ENCODE measurements at places on chromosomes 2 and 18.

DNA sequence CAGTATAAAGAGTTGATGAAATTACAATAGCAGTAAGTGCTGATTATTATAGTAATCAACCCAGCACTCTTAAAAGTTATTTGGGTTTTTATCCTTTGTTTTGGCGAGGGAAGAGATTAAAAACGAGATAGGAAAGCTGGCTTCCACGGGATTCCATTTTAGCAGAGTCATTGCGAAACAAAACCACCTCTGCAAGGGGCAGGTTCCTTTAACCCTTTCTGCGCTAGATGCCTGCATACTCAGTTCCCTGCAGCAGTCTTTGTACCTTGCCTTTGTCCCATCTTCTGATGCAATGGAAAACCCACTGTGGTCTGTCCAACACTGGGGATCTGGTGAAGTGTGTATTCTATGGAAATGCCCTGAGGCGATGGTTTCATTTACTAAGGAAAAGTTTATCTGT is 2.7 kb downstream of the YPEL5 start:
- no peak overlapping the region for H3K27ac ChIP-seq
- no peaks in the 10 kb centered on the region for H3K27me3 ChIP-seq
- no peak for DNase-seq
- peaks cover 43% of the 10 kb centered on the region for H3K4me1 ChIP-seq
- H3K4me3 ChIP-seq, result no peak overlapping the region

DNA sequence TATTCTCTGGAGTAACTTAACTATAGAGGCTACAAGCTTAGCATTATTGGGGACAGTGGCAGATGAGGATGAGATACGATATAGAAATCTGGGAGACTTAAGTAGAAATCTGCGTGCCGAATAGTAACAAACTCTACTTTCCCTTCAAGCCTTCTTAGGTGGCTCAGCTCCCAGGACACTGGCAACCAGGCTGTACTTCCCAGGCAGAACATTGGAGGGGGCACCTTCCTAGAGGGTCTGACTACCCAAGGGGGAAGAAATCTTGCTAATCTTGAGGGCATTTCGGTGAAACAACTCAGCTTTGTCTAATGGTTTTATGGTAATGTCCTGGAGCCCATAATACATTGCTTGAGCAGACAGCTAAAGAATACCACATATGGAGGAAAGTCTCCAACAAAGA is 126.2 kb upstream of the DTNA start:
- no peak overlapping the region for H3K4me3 ChIP-seq
- no peak for DNase-seq
- H3K4me1 ChIP-seq, result no peaks in the 10 kb centered on the region
- H3K27ac ChIP-seq, result no peak overlapping the region
- H3K27me3 ChIP-seq, result no peaks in the 10 kb centered on the region

DNA sequence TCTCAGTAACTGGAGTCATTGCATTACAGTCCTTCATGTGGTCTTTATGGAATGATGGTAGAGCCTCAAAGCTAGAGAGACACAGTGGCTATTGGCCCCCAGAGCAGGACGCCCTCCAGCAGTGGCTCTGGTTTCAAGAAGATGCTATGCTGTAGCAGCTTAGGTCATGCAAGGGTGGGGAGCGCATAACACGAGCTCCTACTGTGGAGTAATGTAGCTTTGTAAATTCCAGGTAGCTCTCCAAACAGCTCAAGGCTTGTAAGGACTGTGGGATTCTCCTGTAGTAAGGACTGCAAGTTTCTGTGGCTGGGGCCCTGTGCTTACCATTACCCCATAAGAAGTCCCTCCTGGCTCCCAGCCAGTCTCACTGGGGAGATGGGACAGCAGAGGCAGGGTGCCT is 15.6 kb downstream of the APLF start:
- H3K27ac ChIP-seq, result no peak overlapping the region
- no peak for DNase-seq
- no peaks in the 10 kb centered on the region for H3K36me3 ChIP-seq
- no peaks in the 10 kb centered on the region for H3K4me1 ChIP-seq
- no peaks in the 10 kb centered on the region for H3K27me3 ChIP-seq

- no peak for DNase-seq
- no peak overlapping the region for H3K4me3 ChIP-seq
- H3K27me3 ChIP-seq, result no peaks in the 10 kb centered on the region
- H3K27ac ChIP-seq, result no peak overlapping the region
- peaks cover 6% of the 10 kb centered on the region for H3K36me3 ChIP-seq
- H3K4me1 ChIP-seq, result no peaks in the 10 kb centered on the region
Measured at GRCh38 chr18:9539283-9539682, 64.0 kb downstream of the RALBP1 start.

GRCh38 chr2:28746429-28747111 is 5.1 kb upstream of the PPP1CB start:
- no peak overlapping the region for H3K4me3 ChIP-seq
- no peak for DNase-seq
- no peaks in the 10 kb centered on the region for H3K4me1 ChIP-seq
- no peak overlapping the region for H3K27ac ChIP-seq
- H3K36me3 ChIP-seq, result no peaks in the 10 kb centered on the region

DNA sequence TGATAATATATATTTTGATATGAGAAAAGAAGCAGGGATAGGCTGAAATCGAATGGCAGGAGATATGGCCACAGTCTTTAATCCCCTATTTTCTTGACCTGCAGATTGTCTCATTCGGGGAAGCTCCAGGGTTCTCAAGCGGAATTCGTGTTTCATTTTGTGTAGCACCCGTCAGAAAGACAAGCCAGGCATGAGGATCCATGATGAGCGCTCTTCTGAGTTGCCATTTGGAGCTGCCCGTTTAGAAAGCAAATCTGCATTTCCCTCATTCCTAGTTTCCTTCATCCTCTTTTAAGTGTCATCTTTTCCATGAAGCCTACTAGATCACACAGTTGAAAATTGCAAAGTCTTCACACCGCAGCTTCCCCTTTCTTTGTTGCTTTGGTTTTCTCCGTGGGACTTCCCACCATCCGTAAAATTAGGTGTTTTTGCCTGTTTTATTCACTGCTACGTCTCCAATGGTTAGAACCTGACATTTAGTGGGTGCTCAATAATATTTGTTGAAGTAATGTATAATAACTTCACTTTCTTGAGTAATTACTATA is 16.9 kb downstream of the HNMT start:
- peaks cover 14% of the 10 kb centered on the region for H3K4me1 ChIP-seq
- H3K27ac ChIP-seq, result no peak overlapping the region

DNA sequence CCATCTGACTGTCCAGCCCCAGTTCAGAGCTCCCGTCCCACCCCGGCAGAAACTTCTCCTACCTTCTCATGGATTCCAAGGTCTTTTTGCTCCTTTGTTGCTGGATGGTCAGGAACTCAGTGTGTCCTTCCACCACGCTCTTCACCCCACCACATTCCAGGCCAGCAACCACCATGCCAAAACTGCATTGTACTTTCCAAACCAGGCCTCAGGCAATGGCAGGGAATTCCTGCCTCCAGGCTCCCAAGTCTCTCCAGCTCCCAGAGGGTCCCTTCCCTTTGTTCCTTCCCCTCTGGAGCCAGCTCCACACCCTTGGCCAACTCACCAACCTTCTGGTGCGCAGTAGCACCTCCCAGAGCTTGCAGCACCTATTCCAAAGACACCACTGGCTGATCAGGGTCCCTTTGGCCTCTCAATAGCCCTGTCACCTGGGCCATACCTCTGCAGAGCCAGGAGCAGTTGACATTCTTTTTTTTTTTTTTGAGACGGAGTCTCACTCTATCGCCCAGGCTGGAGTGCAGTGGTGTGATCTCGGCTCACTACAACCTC is 8.1 kb downstream of the CHMP1B start:
- H3K27me3 ChIP-seq, result no peaks in the 10 kb centered on the region
- DNase-seq, result no peak
- H3K4me3 ChIP-seq, result no peak overlapping the region
- no peaks in the 10 kb centered on the region for H3K4me1 ChIP-seq
- no peak overlapping the region for H3K27ac ChIP-seq
- no peaks in the 10 kb centered on the region for H3K36me3 ChIP-seq
